ENCODE measurements at places on chromosomes 7 and 10. TPM values are rescaled to one million over a fixed set of nuclear protein-coding genes. Genes with fewer than 3 reads are reported as not detected.

The FAM107B gene
- 347 TPM for total RNA-seq

The CLDN4 gene
- not detected for total RNA-seq

DNA sequence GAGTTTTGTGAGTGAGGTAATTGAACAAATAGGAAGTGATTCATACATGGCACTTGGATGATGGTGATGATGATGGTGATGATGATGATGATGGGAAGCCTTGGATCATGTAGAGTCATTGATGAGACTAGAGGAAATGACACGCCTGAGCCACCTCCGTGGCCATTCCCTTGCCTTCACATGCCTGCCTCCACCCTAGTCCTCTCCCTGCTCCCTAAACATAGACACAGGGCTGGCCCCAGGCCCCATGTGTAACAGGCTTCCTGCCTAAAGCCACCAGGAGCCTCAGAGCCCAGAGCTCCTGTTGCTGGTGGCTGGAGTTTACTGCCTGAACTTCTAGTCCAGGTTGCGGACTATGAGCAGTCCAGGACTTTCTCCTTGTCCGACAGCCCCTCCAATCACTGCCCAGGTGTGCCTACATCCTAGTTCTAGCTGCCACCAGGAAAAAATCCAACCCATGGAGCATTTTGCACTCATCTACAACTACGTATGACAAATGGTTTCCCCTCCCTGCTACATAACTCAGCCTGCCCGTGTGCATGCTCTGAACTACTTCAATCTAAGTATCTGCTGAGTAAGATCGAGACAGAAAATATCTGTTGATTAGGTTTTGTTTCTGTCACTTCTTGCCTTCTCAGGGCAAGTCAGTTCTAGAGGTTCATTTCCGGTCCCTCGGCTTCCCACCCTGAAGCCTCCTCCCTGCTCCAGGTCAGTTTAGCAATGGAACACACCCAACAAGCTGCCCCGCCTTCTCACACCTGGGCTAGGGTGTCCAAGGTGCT is 35.5 kb upstream of the KDM7A start:
- DNase-seq: no peak

DNA sequence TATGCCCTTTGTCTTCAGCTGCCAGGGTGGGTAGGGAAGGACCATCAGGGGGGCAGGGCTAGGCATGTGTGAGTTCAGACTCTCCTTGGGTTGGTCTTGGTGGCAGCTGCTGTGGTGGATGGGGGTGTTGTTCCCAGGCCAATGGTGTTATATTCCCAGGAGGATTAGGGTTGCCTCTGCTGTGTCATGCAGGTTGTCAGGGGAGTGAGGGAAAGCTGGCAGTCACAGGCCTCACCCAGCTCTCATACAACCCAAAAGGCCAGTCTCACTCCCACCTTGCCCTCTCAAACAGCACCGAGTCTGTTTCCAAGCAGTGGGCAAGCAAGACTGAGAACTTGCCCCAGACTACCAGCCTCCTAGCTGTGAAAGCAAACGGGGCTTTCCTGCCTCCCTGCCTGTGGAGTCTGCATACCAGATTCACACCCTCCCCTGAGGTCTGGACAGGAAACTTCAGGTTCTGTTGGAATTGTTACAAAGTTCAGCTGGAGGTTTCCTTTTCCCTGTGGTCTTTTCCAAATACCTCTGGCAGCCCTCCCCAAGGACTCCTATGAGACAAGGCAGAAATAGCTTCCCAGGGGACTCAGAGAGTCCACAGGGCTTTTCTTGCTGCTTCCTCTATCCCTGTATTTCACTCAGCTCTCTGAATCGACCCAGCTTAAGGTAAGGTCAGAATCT is 1.4 kb downstream of the HYAL4 start:
- DNase-seq: no peak

DNA sequence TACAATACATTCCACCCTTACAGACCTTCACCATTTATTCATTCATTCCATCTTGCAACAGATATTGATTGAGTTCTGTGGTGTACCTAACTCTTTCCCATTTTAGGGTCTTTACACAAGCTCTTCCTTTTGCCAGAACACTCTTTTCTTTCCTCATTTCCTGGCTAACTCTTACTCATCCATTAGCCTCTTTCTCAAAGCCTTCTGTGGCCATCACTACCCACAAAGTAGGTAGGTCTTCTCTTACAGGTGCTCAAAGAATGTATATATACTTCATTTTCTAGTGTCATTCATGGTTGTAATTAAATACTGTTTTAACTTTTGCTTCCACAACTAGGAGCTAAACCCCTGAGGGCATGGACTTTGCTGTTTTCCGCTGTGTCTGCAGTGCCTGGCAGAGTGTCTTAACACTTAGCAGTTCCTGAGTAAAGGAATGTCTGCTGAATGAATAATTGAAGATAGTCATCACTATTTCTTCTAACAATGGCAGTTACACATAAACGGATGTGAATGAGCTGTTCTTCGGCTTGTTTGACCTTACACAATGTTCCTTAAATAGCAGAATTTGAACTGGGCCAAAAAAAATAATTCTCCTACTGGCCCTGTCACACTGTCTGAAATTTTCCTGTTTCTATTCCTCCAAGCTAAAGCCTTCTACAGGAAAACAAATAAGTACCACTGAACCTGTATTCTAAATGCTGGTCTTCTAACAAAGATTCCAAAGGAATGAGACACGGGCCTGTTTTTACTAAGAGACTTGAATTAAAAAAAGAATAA is 15.1 kb downstream of the BCAP29 start:
- DNase-seq: no peak

- no peak for DNase-seq
These were observed 281.3 kb downstream of the GPR158 start for GRCh38 chr10:25455980-25456567.

GRCh38 chr7:6227294-6227846 is 45.1 kb downstream of the CYTH3 start:
- DNase-seq: no peak

- DNase-seq: no peak
These were observed 360.4 kb downstream of the PARD3 start for GRCh38 chr10:34454590-34455261.

DNA sequence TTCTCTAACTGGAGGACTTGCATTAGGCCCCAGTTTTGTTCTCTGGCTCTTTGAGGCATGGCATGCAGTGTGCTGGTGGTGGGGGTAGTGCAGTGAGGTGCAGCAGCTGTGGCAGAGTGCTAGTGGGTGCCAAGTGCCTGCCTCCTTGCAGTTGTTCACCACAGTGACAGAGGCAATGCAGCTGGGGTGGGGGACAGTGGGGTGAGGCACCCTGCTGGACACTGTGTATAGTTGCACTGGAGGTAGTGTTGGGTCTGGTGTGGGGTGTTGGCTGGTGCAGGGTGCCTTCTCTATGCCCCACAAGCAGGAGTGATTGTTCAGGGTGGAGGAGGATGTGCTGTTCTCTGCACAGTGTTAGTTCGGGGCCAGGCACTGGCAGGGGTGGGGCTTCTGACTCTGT is 21.7 kb upstream of the KEL start:
- no peak for DNase-seq

The ZNF488 gene
- not detected for total RNA-seq

DNA sequence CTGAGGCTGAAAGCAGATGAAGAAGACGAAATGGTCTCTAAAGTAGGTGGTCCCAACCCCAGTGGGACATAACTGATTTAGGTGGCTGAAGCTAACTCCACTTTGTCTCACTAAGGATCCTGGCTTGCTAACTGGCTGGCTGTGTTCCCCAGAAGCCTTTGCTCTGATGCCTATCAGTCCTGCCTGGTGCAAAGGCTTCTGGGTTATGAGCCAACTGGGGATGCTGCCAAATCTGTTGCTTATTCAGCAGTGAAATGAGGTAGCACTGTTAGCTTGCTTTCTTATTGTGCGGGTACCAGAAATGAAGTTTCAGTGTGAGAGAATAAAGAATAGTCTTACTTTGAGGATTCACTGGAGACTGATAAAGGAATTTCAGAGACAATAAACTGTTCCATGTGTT is 18.1 kb downstream of the PRKG1 start:
- no peak for DNase-seq

DNA sequence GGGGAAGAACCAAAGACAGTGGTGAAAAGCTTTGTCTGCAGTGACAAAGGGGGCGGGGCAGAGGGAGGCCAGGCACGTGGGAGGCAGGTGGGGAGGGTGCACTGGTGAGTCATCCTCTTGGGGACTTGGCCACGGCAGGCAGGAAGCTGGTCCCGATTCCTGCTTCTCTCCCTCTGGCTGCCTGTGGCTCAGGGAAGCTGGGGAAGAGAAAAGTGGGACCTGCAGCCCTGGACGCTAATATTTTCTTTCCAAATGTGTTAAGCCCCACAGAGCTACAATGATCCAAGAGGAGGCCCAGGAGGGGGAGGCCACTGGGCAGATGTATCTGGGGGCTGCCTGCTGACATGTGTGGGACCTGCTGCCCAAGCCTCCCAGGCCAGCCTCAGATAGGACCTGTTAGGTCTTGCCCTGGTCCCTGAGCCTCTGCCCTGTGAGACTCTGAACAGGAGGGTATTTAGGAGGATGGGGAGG is 231.8 kb downstream of the KCNMA1 start:
- no peak for DNase-seq

DNA sequence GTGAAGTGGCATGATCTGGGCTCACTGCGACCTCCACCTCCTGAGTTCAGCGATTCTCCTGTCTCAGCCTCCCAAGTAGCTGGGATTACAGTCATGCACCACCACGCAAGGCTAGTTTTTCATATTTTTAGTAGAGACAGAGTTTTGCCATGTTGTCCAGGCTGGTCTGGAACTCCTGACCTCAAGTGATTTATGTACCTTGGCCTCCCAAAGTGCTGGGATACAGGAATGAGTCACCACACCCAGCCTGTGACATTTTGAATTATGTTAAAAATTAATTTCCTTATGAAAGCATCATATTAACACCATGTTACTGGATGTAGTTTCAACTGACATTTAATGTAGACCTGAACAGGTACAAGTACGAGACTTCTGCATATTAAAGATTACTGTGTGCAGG is 24.3 kb downstream of the ABCB4 start:
- no peak for DNase-seq

The ZNF107 gene
- 73.7 TPM for total RNA-seq

DNA sequence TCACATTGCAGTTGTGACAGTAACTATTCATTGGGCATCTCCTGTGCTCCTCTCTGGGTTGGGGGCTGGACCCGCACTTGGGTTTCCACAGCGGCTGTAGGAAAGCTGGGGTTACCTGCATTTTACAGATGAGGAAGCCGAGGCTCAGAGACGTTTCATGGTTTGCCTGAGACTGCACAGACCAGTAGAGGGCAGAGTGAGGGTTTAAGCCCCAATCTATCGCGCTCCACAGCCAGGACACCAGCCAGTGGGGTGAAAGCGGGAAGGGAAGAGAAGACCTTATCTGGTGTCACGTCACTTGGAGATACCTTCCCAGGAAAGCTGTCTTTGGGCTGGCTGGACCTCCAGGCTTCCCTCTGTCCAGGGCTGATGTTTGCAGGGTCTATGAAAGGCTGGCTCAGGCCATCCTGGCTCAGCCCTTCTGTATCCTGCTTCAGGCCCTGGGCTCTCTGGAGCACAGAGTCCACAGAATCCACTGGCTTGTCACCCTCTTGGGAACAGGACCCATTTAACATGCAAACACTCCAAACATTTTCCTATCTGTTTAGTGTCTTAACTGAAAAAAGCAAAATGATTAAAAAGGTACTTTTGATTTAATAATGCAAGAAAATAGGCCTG is 167.7 kb downstream of the EMX2 start:
- DNase-seq: no peak

GRCh38 chr7:149872419-149873073 is 1.2 kb upstream of the ATP6V0E2 start:
- DNase-seq: peak; percentile 38

The TET1 gene
- 1.4 TPM for total RNA-seq

The GRM3 gene
- total RNA-seq: not detected

- DNase-seq: no peak
These were observed 902 bp upstream of the NFE2L3 start for GRCh38 chr7:26151096-26151495.

DNA sequence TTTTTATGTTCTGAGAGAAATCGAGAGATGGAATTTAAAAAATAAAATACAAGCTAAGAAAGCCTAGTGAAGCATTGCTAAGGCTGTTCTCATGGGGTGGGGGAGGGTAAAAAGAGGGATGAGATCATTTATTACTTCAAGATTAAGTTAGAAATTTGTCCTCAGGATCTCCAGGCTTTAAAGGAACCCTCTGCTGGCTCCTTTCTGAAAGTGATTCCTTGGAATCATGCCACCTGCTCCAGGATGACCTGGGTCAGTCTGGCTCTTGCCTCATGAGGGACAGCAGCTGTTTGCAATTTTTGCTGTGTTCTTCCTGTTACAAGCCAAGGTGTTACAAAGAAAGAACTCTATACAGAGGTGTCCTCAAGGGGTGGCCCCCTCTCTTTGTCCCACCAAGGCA is 69.8 kb downstream of the CDK1 start:
- no peak for DNase-seq

The OR2A7 gene
- total RNA-seq: 1.3 TPM

DNA sequence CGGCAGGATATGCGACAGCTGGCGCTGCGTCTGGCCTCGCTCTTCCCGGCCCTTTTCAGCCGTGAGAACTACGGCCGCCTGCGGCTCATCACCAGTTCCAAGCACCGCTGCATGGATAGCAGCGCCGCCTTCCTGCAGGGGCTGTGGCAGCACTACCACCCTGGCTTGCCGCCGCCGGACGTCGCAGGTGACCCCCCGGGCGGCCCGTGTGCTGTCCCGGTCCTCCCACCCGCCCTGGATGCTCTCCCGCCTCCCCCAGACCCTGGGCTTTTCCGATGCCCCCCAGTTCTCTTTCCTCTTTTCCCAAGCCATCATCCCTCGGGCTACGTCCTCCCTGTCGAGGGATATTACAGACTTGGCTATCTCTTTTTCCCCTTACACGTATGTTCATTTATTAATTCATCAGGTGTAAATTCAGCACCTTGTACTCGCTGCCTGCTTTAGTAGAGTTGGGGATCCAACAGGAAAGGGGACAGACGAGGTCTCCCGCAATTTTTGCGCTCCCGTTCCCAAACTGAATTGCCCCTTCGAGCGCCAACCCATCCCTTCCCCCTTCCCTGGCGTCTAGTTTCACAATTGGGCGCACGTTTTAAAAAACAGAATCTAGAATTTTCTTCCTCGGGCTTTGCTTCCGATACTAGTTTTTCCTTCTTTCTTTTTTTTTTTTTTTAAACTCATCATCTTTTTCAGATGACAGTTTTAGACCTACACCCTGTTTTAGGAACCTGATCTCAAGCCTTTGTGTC is 846 bp downstream of the MINPP1 start:
- DNase-seq: peak; percentile 61

- no peak for DNase-seq
These were observed 30.7 kb downstream of the COA1 start for GRCh38 chr7:43698460-43699255.

- peak; percentile 6 for DNase-seq
These were observed 359.6 kb downstream of the ARL4A start for GRCh38 chr7:13047061-13047460.

The TMEM273 gene
- 36.0 TPM for total RNA-seq

The ABCB1 gene
- total RNA-seq: 21.7 TPM
